ENCODE measurements at places on chromosomes 13 and 19.

GRCh38 chr13:99722931-99723330, 221.7 kb downstream of the TM9SF2 start:
- H3K4me1 ChIP-seq = peaks cover 3% of the 10 kb centered on the region
- DNase-seq = no peak
- no peak overlapping the region for H3K4me3 ChIP-seq
- no peak overlapping the region for H3K27ac ChIP-seq

DNA sequence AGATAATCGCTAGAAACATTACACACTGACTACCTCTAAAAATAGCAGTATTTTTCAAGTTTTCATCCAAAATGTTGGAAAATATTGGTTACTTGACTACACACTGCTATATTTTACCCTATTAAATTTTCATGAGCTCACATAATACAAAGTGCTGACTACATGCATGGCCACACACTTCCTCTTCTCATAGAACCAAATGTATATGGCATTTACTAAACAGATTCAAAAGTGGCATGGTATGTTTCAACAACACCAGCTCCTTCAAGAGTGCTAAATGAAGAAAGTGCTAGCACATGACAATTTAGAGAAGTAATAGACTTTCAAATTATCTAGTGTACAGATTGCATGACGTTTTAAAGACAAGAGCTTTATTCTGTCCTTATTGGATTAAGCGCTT, 780.4 kb upstream of the SLITRK6 start:
- DNase-seq = no peak
- no peak overlapping the region for H3K27ac ChIP-seq
- no peaks in the 10 kb centered on the region for H3K27me3 ChIP-seq
- H3K4me3 ChIP-seq = no peak overlapping the region
- no peaks in the 10 kb centered on the region for H3K4me1 ChIP-seq
- H3K36me3 ChIP-seq = no peaks in the 10 kb centered on the region

DNA sequence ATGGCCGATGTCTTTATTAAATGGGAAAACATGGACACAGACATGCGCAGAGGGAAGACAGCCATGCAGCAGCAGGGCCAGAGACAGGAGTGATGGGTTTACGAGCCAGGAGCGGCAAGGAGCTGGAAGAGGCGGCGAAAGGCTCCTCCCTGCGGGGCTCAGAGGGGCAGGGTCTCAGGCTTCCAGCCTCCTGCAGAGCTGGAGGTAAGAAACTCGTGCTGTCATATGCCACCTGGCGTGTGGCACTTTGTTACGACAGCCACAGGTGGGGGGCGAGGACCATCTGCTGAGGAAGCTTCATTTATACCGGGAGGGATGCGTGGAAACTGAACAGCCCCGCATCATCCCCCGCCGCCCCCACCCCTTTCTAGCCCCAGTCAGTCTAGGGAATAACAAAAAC, 52.0 kb upstream of the SPACA7 start:
- H3K27me3 ChIP-seq = peaks cover 58% of the 10 kb centered on the region
- no peaks in the 10 kb centered on the region for H3K36me3 ChIP-seq
- H3K4me3 ChIP-seq = no peak overlapping the region
- no peaks in the 10 kb centered on the region for H3K4me1 ChIP-seq

DNA sequence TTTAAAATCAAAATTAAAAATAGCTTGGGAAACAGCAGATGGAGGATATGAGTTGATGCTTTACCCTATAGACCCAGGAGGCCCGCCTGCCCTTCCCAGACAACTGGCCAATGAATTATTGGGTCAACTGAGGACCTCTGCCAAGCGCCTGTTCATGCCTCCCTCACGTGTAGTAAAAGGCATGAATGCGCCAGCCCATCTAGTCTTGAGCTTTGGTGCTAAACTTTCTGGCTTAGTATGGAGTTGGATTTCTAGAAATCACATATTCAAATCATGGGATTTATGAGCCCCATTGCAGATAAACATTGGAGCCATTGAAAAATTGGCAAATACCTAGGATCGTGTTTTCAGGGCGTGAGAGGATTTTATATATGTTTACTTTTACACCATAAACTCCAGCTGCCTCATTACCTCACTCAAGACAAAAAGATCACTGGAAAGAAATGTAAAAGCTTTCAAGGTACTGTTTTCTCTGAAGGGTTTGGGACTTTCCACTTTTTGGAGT, 47.1 kb downstream of the COL4A2 start:
- no peaks in the 10 kb centered on the region for H3K27me3 ChIP-seq
- peaks cover 5% of the 10 kb centered on the region for H3K36me3 ChIP-seq
- DNase-seq = no peak

- H3K27ac ChIP-seq = no peak overlapping the region
- no peaks in the 10 kb centered on the region for H3K36me3 ChIP-seq
- no peaks in the 10 kb centered on the region for H3K27me3 ChIP-seq
- no peaks in the 10 kb centered on the region for H3K4me1 ChIP-seq
- DNase-seq = peak; percentile 60
Observed at GRCh38 chr19:15869109-15869555, 28.7 kb downstream of the CYP4F2 start.

DNA sequence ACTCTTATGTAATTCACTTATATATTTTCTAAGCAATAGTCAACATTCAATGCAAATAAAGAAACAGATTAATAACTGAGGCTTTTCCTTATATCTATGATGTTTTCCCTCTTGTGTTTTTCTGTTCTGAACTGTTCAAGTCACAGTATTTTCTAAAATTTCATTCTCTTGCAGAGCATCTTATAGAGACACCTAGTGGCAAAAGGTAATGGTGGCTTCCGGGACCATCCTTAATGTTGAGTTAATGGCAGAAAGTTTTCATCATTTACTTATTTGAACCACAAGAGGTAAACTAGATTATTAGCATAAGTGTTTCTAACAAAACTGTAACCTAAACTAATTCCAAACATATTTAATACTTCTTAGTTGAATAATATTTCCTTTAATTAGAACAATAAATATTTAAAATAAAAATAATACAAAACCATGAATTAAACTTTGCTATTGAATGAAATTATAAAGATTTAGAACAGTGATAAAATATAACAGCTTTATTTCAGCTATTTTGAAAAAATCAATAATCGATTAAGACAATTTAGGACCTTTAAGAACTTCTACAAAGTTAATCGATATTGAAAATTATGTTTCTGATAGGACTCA, 1.7 kb upstream of the SLITRK5 start:
- peaks cover 7% of the 10 kb centered on the region for H3K4me1 ChIP-seq
- no peak for DNase-seq
- H3K27ac ChIP-seq = no peak overlapping the region
- no peak overlapping the region for H3K4me3 ChIP-seq
- H3K36me3 ChIP-seq = no peaks in the 10 kb centered on the region
- peaks cover 8% of the 10 kb centered on the region for H3K27me3 ChIP-seq

DNA sequence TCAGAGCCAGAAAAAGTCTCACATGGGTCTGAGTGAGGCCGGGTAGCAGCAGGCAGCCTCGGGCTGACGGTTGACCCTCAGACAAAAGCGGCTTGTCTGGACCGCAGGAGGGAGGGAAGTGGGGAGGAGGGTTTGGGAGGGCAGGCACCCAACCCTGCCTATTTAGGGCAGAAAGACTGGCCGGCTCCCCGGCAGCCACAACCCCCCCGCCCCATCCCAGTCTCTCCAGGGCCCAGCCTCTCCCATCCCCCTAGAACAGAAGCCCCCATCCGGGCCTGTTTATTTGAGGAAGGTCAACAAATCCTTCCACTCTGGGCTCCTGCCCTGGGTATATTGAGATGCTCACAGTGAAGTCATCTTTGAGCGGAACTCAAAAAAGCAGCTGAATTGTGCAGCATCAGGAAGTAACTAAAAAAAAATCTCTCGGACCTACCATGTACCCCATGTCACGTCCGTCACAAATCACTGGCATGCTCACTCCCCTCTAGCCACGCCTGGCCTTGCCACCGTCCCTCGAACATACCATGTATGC, 6.3 kb downstream of the DACT3 start:
- H3K4me1 ChIP-seq = peaks cover 24% of the 10 kb centered on the region
- peak; percentile 84 for DNase-seq
- H3K27me3 ChIP-seq = no peaks in the 10 kb centered on the region
- H3K27ac ChIP-seq = peak overlapping the region; percentile 6
- peaks cover 13% of the 10 kb centered on the region for H3K36me3 ChIP-seq

DNA sequence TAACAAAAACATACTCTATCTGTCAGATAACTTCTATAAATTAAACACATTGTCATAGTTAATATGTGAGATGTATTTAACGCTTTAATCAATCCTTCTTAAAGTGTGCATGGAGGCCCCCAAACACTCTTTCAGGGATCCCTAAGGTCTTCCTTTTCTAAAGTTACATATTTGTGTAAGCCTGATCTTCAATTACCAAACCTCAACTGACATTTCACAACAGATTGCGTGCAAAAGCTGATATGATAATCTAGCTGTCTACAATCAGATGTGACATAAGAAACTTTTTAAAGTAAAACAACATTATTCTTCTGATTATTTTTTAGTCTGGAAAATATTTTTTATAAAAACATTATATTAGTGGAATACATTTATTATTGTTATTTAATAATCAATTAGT, 1850.4 kb downstream of the OLFM4 start:
- H3K4me1 ChIP-seq = no peaks in the 10 kb centered on the region
- no peaks in the 10 kb centered on the region for H3K27me3 ChIP-seq
- DNase-seq = no peak
- H3K4me3 ChIP-seq = no peak overlapping the region
- H3K27ac ChIP-seq = no peak overlapping the region

- peaks cover 3% of the 10 kb centered on the region for H3K36me3 ChIP-seq
- peak; percentile 50 for DNase-seq
- H3K4me1 ChIP-seq = no peaks in the 10 kb centered on the region
- H3K27me3 ChIP-seq = no peaks in the 10 kb centered on the region
- peak overlapping the region; percentile 84 for H3K27ac ChIP-seq
Observed at GRCh38 chr13:48411841-48412531, 927 bp downstream of the LPAR6 start.

DNA sequence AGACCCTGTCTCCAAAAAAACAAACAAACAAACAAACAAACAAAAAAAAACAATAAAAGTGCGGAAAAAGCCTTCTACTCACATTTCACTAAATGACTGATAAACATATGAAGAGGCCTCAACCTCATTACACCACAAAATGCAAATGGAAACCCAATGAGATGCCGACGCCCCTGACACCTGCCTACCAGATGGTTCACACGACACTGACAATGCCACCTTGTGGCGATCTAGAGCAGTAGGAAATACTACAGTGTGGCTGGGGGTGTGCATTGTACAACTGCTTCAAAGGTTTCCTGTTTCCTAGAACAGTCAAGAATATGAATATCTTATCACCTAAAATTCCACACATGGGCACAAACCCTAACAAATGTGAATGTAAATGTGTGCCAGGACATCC, 14.0 kb downstream of the SCGB2B2 start:
- no peak overlapping the region for H3K27ac ChIP-seq
- H3K36me3 ChIP-seq = no peaks in the 10 kb centered on the region
- H3K4me3 ChIP-seq = no peak overlapping the region
- DNase-seq = no peak

GRCh38 chr19:16445238-16446107, 26.3 kb downstream of the EPS15L1 start:
- peak overlapping the region; percentile 74 for H3K27ac ChIP-seq
- no peak overlapping the region for H3K4me3 ChIP-seq
- peaks cover 4% of the 10 kb centered on the region for H3K36me3 ChIP-seq

DNA sequence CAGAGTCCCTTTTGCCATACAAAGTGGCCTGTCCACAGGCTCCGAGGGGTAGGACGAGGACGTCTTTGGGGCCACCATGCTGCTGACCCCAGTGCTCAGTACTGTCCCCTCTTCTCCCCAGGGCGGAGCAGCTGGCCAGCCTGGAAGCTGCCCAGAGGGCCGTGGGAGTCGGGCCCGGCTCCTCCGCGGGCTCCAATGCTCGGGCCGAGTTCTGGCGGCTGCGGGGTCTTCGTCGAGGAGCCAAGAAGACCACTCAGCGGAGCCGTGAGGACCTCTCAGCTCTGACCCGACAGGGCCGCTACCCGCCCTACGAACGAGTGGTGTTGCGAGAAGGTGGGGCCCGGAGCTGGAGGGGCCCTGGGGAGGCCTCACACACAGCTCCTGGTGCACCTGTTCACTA, 21.1 kb downstream of the APBA3 start:
- no peaks in the 10 kb centered on the region for H3K36me3 ChIP-seq
- H3K4me3 ChIP-seq = no peak overlapping the region
- H3K4me1 ChIP-seq = no peaks in the 10 kb centered on the region
- no peak overlapping the region for H3K27ac ChIP-seq

DNA sequence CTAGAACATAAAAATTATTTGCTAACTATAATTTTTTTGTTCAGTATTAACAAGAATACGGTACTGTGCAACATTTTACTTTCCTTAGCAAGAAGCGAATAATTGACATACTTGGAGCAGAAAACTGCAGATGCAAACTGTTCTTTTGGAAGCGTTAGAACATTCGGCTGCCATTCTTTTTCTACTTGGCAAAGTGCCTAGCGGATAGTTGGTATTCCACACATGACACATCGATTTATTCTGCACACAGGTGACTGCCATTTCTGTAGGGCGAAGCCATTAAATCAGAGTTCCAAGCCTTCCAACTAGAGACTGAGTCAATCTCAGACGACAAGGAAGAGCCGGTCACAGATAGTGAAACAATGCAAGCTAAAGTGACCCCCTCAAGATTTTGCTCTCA, 117.4 kb downstream of the TRPC4 start:
- no peaks in the 10 kb centered on the region for H3K27me3 ChIP-seq
- no peak overlapping the region for H3K27ac ChIP-seq
- no peaks in the 10 kb centered on the region for H3K36me3 ChIP-seq
- no peak for DNase-seq
- H3K4me1 ChIP-seq = no peaks in the 10 kb centered on the region
- H3K4me3 ChIP-seq = no peak overlapping the region

DNA sequence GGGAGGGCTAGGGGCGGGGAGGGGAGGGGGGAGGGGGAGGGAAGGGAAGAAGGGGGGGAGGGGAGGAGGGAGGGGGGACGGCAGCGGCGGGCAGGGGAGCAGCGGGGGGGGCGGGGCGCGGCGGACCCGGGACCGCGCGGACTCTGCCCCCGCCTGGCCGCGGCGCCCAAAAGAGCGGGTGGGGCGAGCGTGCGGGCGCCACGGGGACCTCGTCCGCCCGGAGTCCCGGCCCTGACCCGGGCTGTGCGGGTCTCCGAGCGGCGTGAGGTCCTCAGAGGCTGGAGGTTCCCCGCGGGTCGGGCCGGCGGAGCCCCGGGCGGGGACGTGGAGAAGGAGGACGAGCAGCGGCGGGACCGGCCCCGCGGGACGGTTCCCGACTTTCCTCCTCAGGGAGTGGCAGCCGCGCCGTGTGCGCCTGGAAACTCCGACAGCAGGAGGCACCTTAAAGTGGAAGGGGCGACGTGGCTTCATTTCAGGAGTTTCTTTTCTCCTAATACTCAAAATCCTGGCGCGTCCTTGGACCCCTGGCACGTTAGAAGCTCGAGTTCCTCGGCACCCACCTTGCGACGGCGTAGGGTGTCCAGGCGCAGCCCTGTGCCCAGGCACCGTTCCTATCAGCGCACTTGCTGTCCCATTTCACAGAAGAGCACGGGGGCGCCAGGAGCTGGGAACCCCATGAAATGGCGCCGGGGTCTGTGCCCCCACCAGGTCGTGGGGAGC, 518 bp upstream of the PLPP2 start:
- H3K36me3 ChIP-seq = no peaks in the 10 kb centered on the region
- no peaks in the 10 kb centered on the region for H3K27me3 ChIP-seq
- H3K4me3 ChIP-seq = no peak overlapping the region
